ENCODE measurements at places on chromosomes 1 and 21.

GRCh38 chr1:164836614-164837018 is 277.6 kb downstream of the PBX1 start:
- no peak for DNase-seq

DNA sequence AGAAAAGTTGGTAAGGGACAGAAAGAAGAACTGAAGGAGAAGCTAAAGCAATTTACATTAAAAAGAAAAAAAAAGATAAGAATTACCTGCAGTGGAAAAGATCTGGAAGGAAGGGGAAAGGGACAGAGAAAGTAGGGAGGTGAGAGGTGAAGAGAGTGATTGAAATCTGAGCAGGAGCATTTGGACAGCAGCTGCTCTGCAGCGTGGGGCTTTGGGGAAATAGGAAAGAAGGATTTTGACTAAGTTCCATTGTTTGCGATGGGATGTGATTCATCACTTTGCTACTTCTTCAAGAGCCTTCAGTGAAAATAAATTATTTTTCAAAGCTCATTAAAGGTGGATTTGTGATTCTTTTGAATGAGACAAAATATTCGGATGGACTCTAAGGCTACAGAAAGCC is 26.1 kb upstream of the NMNAT2 start:
- no peak for DNase-seq

- DNase-seq: no peak
Observed at GRCh38 chr1:78619446-78619802, 824 bp upstream of the IFI44L start.

- DNase-seq: no peak
Observed at GRCh38 chr1:181784039-181784683, 277.4 kb downstream of the ZNF648 start.

DNA sequence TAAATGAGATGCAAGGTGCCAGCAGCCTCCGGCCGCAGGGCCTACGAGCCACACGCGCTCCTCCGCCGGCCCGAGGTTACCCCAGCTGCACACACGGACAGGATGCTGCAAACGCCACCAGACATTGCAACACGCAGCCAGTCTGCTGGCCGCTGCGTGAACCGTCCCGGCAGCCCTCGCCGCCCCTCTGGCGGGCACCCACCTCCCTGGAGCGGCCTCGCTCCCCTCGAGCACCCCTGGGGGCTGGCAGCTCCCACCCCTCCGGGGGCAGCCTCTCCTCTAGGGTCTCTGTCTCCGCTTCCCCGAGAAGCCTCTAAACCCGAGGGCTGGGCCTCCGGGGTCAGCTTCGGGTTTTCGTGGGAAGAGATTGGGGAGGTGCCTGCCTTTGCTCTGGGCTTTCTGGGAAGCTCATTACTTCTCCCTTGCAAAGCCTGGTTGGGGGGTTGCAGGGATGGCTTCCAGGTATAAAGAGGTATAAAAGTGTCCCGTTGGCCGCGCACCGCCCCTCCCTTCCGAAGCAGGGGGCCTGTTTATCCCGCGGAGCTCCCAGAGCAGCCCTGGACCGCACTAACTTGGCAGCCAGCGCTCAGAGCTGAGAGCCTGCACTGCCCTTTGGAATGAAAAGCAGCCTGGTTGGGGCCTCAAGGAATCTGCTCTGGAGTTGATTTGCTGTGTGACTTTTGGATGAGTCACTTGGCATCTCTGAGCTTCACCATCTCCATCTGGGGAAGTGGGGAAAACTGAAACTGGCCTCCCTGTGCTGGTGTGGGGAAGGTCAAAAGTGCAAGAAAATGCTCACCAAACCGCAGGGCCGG is 21.8 kb downstream of the DHRS3 start:
- no peak for DNase-seq

DNA sequence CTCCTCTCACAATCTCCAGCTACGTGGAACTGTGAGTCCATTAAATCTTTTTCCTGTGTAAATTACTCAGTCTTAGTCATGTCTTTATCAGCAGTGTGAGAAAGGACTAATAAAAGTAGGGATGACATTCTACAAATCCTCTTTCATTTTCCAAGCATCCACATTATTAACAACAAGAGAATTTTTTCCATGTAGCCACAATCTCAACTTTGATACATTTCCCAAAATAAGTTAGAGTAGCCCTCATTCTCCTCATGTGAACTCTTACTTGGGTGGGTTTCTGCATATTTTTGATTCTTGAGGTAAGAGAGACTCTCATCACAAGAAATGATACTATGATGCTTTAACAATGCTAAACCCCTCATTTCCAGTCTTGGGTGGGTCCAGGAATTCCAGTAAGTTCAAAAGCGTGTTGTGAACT is 52.8 kb downstream of the TNFSF18 start:
- DNase-seq: no peak

DNA sequence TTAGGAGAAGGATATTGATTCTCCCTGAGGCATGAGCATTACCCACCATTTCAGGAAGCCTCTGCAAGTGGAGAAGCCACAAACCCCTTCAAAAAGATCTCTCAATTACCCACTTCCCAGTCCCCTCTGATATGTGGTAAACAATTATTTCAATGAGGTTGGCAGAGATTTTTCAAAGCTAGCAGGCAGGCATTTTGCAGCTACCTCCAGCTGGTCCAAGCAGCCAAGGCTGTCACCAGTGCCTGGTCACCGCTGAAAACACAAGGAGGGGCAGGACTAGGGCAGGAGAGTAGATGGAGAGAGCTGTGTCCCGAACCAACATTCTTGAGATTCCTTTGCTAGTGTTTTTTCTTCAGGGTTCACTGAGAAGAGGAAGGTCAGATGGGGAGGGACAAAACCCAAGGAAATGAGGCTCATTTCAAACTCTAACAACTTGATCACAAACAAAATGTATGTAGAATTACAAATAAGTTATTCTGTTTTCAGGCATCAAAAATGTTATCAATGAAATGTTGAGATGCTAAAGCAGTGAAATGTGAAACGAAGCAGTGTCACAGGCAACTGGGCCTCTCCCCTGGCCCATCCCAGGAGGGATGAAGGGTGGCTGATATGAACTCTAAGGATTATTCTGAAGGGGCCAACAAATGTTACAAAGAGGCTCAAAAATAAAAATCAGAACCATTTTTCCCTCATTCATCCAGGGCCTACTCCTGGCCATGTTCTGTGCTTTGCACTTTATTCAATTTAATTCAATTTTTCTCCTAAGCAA is 22.3 kb downstream of the APP start:
- DNase-seq: no peak

DNA sequence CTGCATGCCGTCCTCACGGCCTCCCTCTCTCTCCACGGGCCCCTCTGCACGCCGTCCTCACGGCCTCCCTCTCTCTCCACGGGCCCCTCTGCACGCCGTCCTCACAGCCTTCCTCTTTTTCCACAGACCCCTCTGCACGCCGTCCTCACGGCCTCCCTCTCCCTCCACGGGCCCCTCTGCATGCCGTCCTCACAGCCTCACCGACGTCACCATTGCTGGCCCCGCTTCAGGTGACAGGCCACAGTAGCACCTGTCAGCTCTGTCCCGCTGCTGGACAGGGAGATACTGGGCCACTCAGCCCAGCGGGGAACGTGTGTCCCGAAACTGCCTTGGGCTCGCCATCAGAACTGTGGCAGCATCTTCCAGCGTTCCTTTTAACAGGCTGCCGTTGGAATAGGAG is 82.8 kb upstream of the COL6A1 start:
- no peak for DNase-seq

- DNase-seq: no peak
Observed at GRCh38 chr1:78331799-78332198, 159.0 kb upstream of the PTGFR start.

- DNase-seq: peak; percentile 34
Observed at GRCh38 chr1:152189657-152190442, 30.8 kb upstream of the RPTN start.

GRCh38 chr1:21783679-21784603 is 992 bp upstream of the USP48 start:
- DNase-seq: no peak

DNA sequence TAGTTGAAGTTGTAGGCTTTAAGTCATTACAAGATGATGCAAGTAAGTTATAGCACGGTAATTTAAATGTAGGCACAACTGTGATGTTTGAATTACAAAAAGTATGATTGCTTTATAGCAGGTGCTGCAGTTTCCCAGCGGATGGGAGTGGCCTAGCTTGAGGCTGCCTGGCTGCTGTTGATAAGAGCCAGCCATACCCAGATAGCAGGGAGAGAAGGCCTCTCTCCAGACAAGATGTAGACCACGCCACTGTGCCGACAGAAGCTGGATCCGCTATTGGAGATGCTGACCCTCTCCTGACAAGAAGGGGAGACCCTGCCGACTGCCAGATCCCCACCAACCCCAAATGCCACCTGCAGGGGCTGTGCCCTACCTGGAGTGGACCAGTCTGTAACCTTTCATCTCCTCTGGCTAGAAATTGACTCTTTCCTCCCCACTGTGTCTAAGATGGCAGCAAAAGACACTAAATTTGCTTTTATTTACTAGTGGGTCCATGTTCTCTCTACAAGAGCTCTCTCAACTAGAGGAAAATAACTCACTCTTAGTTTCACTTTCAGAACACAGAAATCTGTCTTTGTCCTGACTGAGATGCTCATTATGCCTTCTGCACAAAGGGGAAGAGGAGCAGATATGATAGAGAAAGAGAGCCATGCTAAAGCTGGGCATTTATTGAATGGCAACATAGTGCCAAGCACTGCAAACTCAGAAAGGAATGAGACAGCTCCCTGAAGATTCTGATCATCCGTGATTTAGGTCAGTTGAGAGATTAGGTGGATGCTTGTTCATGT is 127.9 kb downstream of the URB2 start:
- no peak for DNase-seq

- DNase-seq: no peak
Observed at GRCh38 chr1:59375321-59376220, 78.7 kb downstream of the FGGY start.

DNA sequence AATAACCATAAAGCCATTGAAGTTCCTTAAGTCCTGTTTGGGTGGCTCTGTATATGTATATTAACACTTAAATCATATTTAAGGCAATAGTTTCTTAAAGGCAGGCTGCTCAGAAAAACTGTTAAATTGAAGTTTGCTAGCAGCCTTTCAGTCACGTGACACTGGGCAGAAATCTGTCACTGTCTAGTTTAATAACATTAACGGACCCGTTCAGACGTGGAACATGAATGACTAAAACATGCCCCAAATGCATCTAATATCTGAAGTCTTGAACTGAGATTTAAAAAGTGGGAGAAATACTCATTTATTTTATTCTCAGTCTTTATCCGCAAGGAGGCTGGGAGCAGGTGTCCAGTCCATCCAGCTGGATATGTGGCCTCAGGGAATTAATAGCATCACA is 3.3 kb upstream of the SPATA1 start:
- no peak for DNase-seq

DNA sequence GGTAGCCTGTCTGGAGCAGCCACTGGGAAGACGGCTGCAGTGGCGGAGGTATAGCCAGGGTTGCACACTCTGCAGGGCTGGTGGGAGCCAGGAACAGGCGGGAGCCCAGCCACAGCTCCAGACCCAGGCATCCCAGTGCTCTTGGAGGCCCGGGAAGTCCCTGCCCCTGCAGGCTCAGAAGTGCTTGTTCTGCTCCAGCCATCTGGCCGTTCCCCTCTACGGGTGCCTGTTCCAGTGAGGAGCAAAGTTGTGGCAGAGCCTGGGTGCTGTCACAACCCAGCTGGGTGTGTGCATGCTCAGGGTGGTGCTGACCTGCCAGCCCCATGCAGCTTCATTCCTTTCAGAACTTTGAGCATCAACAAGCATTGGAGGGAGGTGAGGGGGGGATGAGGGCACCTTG is 31.7 kb upstream of the BACE2 start:
- DNase-seq: no peak

- DNase-seq: no peak
Observed at GRCh38 chr1:184150776-184151531, 99.4 kb downstream of the TSEN15 start.

DNA sequence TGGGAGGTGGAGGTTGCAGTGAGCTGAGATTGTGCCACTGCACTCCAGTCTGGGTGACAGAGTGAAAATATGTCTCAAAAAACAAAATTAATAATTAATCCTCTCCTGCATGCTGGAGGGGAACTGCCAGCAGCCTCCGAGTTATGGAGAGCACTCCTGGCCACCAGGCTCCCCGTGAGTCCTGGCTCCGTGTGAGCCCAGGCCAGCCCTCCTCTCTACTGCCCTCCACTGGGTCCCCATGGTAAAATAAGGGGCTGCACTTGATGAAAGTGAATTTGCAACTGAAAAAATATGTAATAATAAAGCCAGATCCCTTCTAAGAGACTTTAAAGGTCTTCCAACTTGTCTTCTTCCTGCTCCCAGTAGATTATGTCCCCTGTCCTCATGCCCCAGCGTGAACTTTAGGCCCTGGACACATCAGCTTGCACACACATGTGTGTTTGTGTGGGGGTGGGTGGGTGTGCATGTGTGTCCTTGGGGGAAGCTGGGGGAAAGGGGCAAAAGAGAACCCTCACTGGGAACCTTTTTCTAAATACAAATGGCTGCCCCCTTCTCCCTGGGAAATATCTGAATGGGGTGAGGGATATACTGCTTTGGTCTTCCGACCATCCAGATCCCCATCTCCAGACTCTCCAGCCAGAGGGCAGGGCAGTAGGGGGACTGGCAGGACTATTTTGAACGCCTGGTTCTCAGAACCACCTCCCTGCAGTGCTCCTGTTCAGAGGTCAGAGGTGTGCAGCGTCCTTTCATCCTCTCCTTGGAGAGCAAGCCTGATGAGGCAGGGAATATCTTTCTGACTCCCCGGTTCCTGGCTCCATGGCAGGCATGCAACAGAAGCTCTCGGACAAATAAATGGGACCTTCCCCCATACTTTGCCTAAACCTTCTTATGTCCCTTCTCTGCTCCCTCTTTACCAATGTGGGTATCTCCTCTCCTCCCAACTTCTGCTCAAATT is 26.2 kb downstream of the NEK2 start:
- no peak for DNase-seq

DNA sequence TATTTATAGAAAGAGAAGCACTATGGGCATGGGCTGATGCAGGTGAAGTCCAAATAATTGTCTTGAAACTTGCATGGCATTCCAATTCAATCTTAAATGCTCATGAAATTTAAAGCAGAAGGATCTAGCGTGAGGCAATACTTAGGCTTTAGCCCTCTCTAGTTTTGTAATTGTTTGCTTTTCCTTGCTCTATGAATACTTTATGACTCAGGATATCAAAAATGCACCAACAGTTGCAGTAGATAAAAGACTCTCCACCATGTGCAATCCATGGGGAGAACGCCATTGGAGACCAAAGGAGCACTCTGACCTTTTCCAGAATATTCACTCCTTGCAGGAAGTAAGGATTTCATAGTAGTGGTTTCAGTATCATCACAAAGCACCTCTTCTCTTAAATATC is 436.4 kb downstream of the LRRIQ3 start:
- no peak for DNase-seq

DNA sequence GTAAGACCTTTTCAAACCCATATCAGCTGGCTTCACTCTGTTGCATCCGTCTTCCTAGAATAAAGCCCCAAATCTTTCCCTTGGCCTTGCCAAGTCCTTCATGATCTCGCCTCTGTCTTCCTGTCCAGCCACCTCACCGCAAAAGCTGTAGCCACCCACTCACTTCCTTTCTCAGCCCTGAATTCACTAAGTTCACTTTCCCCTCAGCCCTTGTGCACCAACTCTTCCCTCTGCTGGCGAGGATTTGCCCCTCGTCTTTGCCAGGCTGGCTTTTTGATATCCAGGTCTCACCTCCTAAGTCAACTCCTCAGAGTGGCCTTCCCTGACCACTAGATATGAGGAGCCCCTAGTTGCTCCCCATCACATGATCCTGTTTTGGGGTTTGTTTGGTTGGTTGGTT is 3.9 kb upstream of the COL16A1 start:
- DNase-seq: no peak
